ENCODE measurements at places on chromosomes 2 and 18. TPM values are rescaled to one million over a fixed set of nuclear protein-coding genes. Genes with fewer than 3 reads are reported as not detected.

Gene RRM2
- 37.7 TPM for polyA plus RNA-seq

Gene FZD7
- polyA plus RNA-seq: 176 TPM

Gene EFEMP1
- 23.2 TPM for polyA plus RNA-seq

Gene NGEF
- polyA plus RNA-seq: 2.7 TPM

Gene ALPI
- not detected for polyA plus RNA-seq

Measured in H1 (cell line).